Activated T-cell treated with anti-CD3 and anti-CD28 coated beads for 48 hours (primary cell): ENCODE measurements at places on chromosomes 2 and 18.

GRCh38 chr2:25372405-25373268 lies 30.9 kb upstream of the DNMT3A start:
- DNase-seq, result no peak

DNA sequence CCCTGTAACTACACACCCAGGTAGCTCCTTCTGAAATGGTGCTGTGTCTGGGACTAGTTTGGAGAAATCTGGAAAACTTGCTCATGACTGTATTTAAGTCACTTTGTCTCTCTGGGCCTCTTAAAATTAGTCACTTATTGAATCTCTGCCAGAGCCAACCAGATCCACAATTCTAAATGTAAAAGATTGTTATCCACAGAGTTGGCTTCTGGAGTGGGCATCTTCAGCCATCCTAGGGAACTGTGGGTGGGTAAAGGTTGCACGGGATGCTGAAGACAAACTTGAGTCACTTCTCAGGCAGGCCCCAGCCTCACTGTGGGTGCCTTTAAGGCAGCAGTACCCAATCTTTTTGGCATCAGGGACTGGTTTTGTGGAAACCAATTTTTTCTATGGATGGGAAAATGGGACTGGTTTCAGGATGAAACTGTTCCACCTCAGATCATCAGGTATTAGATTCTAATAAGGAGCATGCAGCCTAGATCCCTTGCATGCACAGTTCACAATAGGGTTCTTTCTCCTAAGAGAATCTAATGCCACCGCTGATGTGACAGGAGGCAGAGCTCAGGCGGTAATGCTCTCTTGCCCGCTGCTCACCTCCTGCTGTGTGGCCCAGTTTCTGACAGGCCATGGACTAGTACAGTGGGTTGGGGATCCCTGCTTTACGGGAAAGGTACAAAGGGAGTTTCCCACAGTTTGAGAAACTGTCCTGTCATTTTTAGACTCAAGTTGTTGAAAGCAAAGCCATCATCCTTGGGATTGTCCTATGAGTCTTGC lies 98.3 kb upstream of the SPRED2 start:
- no peak for DNase-seq

- DNase-seq, result no peak
These were observed 18.2 kb upstream of the BOK start for GRCh38 chr2:241540401-241540770.

- DNase-seq, result no peak
These were observed 132.4 kb downstream of the CYP26B1 start for GRCh38 chr2:72015266-72015665.

DNA sequence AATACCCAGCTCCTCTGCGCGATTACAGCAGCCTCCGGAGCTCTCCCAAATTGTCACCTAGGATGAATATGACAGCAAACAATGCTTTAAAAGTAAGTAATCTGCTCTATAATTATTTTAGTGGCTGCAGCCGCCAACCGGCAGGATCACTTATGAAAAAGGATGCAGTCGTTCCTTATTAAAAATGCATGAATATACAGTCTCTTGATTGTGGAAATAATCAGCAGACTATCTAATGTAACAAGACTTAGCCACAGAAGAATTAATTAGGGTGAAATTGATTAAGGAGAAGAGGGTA lies 71.8 kb upstream of the STPG4 start:
- no peak for DNase-seq

GRCh38 chr2:73987109-73987947 lies 2.6 kb downstream of the TET3 start:
- no peak for DNase-seq

DNA sequence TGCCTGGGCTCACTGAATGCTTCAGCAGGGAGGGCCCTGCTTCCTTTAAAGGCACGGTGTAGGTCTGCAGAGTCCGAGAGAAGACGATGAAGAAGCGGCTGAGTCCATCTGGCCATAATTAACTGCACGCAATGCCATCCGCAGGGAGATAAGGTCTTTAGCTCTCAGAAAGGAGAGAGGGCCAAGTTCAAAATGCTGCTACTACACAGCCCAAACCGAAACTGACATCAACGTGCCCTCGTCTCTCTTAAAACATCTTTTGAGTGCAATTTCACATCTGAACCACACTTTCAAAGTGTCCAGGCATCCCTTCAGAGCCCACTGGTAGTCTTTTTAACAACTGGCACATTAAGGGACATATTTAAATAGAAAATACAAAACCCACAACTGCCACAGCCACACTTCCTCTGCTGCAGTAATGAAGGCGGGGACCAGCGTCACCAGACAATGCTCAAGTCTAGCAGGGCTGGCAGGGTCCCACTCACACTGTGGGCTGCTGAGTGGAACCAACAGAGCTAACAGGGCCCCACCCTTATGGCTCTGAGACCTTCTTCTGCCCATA lies 35.8 kb downstream of the ST3GAL5 start:
- DNase-seq, result peak; percentile 25

DNA sequence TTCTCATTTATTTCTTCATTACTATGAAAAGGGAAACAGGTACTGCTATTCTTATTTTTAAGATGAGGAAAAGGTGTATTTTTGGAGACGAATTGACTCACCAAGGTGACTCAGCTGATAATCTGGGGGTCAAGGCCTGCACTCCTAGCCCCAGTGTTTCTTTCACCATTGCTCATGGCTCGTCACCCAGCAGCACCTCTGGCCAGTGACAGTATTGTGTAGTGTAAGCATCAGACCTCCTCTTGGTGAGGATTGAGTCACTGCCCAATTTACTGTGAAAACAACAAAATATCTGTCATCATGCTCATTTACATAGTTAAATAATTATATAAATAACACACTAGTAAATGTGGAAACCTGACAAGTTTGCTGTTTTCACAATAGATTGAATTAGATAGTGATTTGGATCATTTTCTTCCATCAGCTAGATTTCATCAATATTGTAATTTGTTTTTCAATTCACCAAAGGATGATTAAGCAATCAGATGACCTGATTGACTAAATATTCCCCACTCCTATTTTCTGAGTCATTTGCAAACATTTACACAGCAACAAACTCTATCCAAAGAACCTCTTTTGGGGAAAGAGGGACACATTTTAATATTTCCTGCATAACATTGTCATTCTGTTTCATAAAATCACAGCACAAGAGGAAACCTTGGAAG lies 492.8 kb upstream of the RAB12 start:
- DNase-seq, result no peak

DNA sequence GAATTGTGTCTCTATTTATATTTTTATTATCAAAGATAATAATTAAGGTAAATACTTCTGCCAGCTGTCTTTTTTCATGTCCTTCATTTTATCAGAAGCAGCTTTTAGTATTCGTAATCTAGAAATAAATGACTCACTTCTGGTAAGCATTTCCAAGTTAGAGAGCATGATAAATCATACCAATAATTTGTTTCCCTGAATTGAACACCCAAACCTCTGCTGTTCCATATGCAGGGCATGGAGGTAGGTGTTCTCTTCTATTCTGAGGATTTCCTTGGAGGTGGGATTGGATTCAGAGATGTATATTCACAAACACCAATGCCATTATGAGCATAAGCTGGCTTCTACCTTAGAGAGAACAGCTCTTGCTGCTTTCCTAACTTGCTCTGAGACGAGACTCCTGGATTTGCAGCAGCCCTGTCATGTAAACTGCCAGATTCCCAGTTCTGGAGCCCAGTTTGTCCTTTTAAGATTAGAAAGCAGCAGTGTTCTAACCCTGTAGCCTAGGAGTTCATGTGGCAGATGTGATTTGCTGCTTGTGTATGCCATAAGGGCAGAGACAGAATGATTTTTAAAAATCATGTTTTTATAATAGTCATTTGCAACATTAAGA lies 47.5 kb downstream of the SKA1 start:
- DNase-seq, result no peak

GRCh38 chr2:40915651-40916050 lies 463.8 kb upstream of the SLC8A1 start:
- DNase-seq, result no peak

GRCh38 chr2:45293182-45293581 lies 283.9 kb upstream of the SIX2 start:
- DNase-seq, result no peak

DNA sequence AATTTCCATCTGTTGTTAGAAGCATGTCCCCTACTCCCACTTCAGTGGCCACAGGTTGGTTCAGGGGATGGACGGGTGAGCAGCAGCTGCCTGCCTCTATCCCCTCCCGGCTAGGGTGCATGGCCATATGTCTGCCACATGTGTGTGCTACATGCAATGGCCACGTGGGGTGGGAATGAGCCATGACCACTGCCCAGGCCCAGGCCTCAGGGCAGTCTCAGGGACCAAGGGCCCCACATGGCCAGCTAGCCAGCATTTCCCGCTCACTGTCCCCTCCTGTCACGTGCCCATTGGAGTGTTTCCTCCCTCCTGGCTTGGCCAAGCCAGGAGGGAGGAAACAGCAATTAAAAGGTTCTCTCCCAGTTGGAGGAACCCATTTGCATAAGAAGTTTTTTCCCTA lies 117.1 kb downstream of the KCNS3 start:
- DNase-seq, result no peak

DNA sequence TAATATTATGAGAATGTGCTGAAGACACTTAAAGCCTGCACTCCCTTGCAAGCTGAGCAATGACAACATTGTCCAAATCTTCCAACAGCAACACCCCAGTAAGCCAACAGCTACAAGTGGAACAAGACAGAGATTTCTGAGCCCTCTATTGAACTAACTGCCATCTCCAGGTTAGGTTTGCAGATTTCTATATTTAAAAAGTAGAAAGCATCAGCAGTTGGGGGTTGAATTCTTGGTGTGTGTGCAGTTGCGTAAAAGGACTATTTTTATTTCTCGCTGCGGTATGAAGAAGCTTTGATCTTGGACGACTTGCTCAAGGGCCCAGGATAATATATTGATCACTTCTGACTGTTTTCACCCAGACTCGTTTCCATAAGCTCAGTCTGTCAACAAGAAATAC lies 106.2 kb upstream of the ZFP36L2 start:
- no peak for DNase-seq

- DNase-seq, result no peak
These were observed 3.3 kb upstream of the TCF7L1 start for GRCh38 chr2:85129861-85130260.

GRCh38 chr2:65613968-65614555 lies 181.7 kb upstream of the SPRED2 start:
- no peak for DNase-seq

GRCh38 chr18:74906184-74906583 lies 302.8 kb downstream of the PTGR3 start:
- DNase-seq, result no peak

DNA sequence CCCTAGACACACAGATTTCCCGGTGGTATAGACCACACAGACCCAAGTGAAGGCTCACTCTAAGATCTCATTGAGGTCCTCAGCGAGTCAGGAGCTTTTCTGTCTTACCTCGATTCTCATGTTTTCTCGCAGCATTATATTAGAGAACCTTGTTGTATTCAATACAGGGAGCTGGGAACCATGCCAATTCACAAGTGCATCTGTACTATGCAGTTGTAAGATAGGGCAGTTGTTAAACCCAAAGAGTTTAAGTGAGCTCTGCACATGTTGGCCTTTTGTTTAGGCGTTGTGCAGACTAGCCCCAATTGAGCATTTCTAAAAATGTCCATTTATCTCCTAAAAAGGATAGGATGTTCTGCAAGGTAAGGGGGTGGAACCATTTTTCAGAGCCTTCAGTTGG lies 59.6 kb downstream of the FEZ2 start:
- no peak for DNase-seq
